ENCODE measurements at places on chromosomes 16 and 17. TPM values are rescaled to one million over a fixed set of nuclear protein-coding genes. Genes with fewer than 3 reads are reported as not detected.

GRCh38 chr16:51535591-51535990 lies 384.5 kb upstream of the SALL1 start:
- no peak for DNase-seq

GRCh38 chr16:13940397-13940933 lies 20.5 kb downstream of the ERCC4 start:
- DNase-seq: peak; percentile 24

GRCh38 chr17:64635647-64636305 lies 26.3 kb downstream of the SMURF2 start:
- DNase-seq: peak; percentile 71

DNA sequence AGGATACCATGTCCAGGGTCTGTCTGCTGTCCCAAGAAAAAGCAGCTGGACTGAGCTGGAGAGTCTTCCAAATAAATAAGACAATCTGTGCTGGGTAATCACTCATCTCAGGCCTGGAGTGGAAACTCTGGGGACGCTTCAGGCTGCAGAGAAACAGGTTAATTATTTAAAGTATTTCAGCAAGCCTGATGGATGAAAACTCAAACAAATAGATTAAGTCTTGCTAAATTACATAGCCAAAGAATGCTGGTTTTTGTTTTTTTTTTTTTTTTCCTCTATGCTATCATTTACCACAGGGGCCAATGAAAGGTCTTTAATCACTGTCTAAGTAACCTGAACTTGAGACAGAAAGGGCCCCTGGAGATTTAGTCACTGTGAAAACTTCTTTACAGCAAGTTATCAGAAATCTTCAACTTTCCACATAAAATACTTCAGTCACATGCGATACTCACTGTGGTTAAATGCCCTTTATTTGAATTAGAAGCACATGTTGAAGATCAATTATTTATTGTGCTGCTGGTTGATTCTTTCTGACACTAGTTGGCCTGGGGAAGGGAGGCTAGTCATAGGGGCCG lies 31.0 kb upstream of the KCNJ2 start:
- DNase-seq: no peak

- no peak for DNase-seq
Observed at GRCh38 chr16:2481676-2482075, 6.7 kb downstream of the TBC1D24 start.

Gene SCNN1G
- not detected for total RNA-seq

Measured in foreskin keratinocyte (primary cell).